ENCODE measurements at places on chromosomes 6 and 20.

DNA sequence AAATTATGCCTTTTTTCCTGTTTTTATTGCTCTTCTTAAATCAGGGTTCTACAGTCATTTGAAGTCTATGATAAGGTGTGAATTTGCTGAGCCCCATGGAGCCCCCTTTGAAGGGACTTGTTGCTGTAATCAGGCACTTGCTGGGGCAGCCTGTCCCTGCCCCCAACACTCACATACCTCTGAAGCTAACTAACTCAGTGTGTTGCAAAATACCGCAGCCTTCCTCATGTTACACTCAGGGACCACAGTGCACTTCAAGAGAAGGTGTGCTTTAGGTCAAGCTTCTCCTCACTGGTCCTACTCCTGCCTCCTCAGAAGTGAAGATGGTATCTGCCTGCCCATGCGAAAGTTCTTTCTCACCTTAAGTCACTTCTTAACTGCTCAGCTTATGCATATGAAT, 66.1 kb upstream of the GLP1R start:
- no peak for DNase-seq

DNA sequence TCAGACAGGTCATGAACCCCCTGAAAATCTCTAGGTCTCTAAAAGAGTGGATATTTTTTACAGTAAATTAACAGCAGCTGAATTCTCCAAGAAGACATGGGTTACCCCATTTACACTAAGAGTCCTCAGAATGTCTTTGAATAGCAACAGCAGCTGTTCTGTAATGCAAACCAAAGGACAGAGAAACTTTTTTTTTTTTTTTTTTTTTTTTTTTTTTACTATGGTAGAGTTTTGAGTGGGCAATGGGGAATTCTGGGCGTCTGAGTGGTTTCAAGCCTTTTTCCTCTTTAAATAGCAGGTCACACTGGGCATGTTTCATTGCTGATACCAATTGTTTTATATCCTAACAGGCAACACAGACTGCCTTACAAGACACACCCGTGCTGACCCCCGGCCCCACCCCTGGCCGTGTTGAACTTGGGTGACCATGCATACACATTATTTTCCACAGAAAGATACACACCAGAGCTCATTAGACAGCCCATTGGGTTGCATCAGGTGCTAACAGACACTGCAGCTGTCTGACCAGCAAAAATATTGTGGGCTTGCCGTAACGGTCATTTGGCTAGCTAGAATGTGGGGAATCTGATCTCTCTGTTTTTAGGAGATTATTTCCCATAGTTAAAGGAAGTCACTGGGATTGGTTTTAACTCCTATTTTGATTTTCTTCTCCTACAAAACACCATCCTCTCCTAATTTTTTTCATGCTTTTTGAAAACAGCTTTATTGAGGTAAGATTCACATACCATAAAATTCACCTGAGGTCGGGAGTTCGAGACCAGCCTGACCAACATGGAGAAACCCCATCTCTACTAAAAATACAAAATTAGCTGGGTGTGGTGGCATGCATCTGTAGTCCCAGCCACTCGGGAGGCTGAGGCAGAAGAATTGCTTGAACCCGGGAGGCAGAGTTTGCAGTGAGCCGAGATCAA, 26.7 kb upstream of the IRF4 start:
- no peak for DNase-seq

GRCh38 chr6:155314773-155315515, 660 bp upstream of the TFB1M start:
- no peak for DNase-seq

DNA sequence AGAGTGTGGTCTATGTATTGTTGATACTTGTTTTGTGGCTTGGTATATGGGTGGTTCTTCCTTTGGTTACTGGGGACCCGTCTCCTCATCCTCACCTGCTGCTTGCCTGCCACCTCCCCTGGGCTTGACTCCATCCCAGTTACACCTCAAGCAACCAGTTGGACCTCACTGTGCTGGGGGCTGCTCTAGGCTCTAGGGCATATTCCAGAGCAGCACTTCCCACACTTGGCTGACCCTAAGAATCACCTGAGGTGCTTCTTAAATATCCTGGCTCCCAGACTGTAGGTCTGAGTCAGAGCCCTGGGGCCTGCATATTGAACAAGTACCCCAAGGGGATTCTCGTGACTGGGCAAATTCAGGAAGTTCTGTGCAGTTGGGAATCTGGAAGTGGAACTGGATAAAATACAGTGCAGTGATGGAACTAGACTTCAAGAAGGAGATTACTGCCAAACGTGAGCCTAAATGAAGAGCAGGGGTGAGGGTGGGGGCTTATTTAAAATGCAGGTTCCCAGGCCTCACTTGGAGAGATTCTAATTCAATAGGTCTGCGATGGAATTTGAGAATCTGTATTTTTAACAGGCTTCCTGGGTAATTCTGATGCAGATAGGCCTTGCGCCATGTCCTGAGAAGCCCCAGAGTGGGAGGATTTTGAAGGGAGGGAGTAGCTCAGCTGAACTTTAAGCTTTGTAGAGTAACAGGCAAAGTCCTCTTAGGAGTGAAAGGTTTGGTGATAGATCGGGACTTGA, 7.6 kb downstream of the SPATS1 start:
- no peak for DNase-seq

DNA sequence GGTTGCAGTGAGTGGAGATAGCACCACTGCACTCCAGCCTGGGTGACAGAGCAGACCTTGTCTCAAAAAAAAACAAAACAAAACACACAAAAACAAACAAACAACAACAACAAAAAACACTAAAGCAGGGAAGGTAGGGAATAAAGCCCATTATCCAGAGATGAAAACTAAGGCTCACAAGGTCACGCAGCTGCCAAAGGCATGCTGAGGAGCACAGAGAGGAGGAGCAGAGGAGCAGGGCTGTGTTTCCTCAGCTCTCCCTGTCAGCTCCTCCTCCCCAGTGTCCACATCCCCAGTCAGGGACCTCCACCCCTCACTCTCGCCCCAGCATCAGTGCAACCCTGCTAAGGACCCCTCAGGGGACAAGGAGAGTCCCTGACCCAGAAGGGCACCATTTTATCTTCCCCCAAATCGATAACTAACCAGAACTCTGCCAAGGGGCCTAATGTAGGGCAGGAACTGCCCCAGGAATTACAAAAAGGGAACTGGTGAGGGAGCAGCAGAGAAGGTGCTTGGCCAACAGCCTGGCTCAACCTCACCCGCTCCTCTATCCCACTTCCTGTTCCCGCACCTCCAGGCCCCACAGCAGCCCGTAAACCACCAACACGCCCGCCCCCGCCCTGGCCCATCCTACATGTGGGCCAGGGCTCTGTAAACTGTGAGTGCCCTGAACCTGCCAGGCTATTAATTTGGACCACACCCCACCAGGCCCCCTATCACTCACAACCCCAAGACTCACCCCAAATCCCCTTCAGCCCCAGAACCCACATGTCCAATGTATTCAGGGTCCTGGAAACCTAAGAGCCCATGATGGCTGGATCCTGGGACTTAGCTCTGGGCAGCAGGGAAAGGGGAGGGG, 9.0 kb downstream of the TEAD3 start:
- no peak for DNase-seq

DNA sequence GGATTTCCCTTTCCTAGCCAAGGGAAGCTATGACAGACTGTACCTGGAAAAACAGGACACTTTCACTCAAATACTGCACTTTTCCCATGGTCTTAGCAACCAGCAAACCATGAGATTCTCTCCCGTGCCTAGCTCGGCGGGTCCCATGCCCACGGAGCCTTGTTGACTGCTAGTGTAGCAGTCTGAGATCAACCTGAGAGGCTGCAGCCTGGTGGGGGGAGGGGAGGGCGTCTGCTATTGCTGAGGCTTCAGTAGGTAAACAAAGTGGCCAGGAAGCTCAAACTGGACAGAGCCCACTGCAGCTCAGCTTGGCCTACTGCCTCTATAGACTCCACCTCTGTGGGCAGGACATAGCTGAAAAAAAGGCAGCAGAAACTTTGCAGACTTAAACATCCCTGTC, 61.8 kb downstream of the EPM2A start:
- no peak for DNase-seq

DNA sequence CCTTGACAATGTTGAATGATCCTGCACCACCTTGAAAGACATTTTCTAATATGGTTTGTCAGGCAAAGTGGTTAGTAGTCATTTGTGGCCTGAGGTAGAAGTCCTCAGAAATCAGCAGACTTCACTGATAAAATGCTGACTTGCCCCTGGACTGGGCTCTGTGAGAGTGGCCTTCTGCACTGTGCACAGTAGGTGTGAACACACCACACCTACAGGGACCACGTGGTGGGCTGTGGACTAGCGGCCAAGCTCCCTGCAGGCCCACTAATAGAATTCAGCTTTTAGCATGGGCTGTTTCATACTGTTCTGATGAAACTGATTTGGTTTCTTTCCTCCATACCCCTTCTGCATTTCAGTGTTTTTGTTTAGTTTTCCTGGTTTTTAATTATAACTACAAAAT, 7.3 kb downstream of the BPHL start:
- DNase-seq, result no peak

DNA sequence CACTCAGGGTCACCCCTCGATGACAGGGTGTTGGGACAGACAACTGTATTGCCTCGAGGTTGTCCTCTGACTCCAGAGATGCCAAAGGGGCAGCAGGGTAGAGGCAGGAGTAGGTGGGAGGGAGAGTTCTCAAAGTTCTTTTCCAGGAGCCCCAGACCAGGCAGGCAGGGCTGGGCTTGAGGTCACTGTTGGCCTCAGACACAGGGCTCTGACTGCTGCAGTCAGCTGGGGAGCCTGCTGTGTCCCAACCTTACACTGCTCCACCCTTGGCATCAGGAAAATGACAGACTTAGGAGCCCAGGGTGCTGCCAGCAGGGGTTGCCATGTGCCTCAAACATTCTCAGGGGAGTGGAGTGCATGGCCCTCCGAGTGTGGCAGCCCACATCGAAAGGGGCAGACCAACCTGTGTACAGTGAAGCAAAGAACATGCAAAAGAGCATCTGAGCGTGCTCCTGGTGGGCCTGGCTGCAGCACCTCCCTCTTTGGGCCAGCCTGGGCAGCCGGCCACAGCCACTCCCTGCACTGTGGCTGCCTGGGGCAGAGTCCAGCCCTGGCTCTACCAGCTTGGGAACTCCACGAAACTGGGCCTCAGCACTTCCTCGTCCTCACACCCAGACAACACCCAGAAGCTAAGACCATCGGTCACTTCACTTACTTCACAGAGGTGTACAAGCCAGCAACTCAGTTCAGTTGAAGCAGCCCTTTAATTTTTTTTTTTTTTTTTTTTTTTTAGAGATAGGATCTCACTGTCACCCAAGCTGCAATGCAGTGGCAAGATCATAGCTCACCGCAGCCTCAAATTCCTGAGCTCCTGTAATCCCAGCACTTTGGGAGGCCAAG, 24.0 kb downstream of the C6orf132 start:
- DNase-seq, result no peak

GRCh38 chr6:168310403-168310802, 9.2 kb downstream of the DACT2 start:
- no peak for DNase-seq
